NCI-H345 (cell line): ENCODE measurements at places on chromosomes 5 and 9.

- DNase-seq, result no peak
These were observed 16.9 kb upstream of the TRIM14 start for GRCh38 chr9:98135938-98136337.

DNA sequence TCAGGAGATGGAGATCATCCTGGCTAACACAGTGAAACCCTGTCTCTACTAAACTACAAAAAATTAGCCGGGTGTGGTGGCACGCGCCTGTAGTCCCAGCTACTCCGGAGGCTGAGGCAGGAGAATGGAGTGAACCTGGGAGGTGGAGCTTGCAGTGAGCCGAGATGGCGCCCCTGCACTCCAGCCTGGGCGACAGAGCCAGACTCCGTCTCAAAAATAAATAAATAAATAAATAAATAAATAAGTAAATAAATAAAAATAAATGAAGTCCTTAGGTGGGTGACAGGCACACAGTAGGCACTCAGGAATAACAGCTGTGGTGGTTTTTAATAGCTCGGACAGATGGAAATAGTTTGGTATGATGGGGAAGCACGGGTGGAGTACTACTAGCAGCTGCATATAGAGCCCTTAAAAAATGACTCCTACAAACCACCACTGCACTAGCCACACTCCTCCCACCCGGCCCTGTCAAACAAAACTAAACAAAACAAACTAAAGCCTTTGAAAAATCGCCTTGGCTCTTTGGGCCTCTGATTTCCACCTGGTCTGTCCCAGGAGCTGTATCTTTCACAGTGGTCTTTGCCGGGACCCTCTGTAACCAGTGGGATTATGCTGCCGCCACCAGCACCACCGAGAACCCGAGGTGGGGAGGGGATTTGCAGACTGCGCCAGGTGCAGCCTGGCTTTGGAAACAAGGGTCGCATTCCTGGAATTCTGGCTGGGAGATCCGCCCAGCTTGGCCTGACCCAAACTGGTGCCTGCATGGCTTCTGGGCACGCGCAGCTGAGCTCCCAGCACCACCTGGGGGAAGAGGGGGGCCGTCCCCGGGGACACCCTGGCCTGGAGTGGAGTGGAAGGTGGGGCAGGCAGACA lies 5.1 kb upstream of the WDR5 start:
- peak; percentile 63 for DNase-seq

GRCh38 chr5:100846772-100847171 lies 56.3 kb downstream of the ST8SIA4 start:
- DNase-seq, result no peak

- DNase-seq, result no peak
These were observed 13.7 kb downstream of the SYK start for GRCh38 chr9:90815183-90815943.

DNA sequence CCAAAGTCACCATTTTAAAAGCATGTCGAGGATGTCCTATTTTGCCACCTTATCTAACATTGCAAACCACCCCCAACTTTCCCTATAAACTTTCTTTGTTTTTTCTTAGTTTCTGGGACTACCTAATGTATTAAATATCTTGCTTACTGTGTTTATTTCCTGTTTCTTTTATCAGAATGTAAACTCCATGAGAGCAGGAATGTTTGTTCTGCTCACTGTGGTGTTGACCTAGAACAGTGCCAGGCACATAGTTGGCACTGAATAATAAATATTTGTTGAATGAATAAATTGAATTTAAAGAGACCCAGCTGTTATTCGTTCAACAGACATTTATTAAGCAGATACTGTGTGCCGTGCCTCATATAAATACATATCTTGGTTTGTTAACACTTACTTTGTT lies 35.2 kb downstream of the MACIR start:
- DNase-seq, result no peak

DNA sequence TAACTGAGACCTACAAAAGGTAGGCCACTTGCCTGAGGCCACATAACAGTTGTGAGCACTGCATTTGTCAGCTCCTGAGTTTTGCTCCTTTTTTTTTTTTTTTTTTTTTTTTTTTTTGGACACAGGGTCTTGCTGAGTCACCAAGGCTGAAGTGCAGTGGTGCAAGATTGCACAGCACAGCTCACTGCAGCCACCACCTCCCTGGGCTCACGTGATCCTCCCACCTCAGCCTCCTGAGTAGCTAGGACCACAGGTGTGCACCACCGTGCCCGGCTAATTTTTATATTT lies 37.1 kb downstream of the LAMC3 start:
- DNase-seq, result no peak

DNA sequence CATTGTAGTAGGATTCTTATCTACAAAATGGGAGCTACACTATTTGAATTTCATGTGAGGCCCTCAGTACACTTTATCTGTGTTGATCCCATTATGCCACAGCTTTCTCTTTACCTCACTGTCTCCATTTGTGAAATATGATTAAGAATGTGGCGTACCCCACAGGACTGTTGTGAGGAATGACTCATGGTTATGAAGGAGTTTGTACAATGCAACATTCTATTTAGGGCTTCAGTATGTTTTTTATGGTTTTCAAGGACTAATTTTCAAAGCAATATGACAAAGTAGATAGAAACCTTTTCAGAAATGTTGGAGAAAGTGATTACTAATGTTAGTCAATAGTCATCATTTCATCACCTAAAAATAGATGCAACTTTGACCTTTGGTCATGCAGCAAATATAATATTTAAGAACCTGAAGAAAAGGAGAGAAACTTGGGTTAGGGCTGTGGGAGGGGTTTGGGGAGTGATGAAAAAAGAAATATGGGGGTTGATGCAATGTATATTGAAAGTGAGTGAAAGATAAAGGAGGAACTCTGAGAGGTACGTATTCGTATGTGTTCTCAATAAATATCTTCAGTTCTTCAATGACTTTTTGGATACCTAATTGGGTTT lies 53.7 kb upstream of the PIP5K1B start:
- no peak for DNase-seq

DNA sequence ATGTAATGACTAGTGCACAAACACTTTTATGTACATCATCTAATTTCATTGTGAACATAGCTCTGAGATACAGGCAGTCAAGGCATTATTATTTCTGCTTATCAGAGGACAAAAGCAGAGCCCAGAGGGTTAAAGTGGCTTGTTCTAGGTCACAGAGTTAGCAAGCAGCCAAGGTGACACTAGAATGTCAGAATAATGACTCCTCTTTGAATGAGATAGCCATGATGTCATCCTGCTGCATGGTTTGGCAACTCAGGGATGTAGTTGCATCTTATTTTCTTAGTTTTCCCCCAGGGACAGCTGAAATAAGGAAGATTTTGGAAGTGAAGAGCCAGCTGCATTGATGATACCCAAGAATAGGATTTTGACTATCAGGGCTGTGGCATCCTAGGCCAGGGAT lies 54.4 kb downstream of the KCNV2 start:
- DNase-seq, result no peak

DNA sequence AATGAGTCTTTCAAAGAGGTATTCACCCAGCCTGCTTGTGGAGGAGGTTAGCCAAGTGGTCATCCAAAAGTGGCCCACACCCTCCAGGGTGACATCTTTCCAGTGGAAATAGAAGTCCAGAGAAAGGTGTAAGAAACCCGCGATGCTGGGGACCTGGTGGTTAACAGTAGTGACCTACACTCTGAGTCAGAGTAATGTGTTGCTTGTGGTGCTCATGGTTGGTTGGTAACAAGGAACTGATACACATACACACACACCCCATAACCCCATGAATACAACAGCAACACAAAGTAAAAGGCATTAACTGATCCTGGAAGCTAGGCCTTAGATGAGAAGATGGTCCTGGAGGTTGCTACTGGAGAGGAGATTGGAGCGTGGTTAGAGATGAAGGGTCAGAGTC lies 26.9 kb downstream of the MRPS30 start:
- DNase-seq, result no peak

DNA sequence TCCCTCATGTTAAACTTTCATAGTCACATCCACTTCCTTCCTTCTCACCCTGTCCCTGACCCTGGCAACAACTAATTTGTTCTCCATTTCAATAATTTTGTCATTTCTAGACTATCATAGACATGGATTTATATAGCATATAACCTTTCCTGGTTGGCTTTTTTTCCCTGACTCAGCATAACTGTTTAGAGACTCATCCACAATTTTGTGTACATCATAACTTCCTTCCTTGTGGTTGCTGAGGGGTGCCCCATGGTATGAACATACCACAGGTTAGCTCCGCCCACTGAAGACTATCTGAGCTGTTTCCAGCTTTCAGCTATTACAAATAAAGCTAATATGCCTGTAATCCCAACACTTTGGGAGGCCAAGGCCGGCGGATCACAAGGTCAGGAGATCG lies 137.3 kb downstream of the PHF2 start:
- DNase-seq, result no peak

DNA sequence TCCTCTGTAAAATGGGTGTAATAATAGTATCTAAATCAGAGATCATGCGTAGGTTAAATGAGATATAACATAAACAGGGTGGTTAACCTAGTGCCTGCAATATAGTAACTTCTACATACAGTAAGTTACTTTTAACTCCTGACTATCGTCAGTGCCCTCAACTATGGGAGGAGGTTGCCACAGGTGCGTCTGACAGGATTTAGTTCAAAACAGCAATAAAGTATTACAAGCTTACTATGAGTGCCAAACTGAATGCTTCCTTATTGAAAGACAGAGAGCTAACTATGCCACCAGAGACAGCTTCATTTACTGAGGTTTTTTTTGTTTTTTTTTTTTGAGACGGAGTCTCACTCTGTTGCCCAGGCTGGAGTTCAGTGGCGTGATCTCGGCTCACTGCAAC lies 209.0 kb downstream of the ADAMTSL1 start:
- DNase-seq, result no peak

DNA sequence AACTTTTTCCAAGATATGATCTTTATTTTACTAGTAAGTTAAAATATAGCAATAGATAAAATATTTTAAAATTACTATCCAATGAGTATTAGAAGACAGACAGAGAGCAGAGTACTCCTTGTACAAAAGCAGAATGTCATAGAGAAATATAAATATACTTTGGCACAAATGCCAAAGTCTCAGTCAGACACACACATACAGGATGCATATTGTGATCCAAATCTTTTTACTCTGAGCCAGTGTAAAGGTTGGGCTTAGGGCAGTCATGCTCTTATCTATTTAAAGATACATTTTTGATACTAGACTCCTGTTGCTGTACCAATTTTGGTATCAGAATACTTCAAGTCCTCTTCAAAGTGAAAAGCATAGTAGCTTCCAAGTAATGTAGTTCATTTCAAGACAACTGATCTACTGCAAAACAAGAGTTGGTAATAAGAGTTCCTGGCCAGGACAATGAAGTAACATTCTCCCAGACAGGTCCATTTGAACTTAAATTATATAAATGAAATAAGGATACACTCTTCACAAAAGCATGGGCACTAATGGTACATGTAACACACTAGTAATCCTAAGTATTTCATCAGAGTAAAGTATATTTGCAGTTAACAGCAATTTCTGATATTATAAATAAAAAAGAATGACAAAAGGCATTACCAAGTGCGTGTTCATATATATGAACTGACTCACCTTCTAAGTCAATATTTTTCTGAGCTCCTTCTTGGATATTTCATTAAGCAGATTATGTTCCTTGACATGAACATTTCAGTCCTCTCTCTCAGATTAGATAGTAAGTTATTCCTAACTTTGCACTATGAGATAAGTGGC lies 10.5 kb downstream of the PFDN1 start:
- no peak for DNase-seq

- DNase-seq, result no peak
These were observed 75.2 kb downstream of the NTRK2 start for GRCh38 chr9:84744726-84745125.

DNA sequence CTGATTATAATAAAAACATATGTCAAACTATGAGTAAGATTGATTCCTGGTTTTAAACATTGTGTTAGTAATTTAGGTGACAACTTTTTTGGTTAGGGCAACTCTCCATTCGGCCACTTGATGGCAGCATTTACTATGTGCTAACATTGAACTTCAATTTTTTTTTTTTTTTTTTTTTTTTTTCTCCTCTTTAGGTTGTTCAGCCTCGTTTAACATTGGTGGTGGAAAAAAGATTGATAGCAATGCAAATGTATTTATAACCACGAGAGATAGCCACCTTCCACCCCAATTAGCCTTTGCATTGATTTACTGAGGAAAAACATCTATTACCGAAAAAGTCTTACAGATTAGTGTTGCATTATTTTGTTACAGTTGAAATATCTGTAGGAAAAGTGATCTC lies 159.1 kb downstream of the CSNK1G3 start:
- peak; percentile 54 for DNase-seq

DNA sequence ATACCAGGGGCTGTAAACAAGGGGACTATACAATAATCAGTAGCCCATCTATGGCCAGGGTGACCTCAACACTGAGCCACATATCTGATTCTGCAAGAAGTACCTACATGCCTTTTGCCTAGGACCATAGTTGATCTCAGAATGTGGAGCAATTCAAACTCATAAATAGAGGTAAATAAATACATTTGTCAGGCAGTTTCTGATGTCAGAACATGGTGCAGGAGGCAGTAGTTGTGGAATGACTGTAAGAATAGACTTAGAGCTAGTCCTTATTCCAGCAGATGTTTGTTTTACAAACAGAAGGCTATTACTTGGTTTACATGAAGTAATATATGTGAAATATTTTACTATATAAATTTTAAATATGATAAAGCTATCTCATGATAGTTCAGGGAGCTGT lies 330.7 kb upstream of the DAB2 start:
- DNase-seq, result no peak

DNA sequence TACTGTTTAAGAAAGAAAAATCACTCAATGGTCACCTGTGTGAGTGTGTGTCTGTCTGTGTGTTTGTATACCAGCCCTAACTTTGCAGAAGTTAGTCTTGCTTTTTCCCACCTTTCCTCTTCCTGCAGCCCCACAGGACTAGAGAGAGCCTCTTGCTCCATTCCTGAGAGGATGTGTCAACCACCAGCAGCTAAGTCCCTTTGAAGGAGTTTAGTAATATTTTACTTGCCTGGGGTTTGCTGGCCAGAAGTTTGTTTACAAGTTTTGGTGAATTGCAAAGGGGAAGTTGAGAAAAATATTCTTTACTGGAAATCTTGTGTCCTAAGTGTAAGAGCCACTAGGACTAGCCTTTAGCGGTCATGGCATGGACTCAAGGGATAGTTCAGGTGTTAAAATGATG lies 316.2 kb downstream of the BRINP1 start:
- no peak for DNase-seq

- DNase-seq, result no peak
These were observed 5.8 kb upstream of the C5orf52 start for GRCh38 chr5:157665467-157666070.

- DNase-seq, result no peak
These were observed 8.3 kb upstream of the WDR5 start for GRCh38 chr9:134127616-134128015.

GRCh38 chr5:79235261-79235633 lies 684 bp upstream of the JMY start:
- no peak for DNase-seq

GRCh38 chr9:133396952-133397351 lies 20.8 kb downstream of the STKLD1 start:
- DNase-seq, result no peak

- DNase-seq, result no peak
These were observed 244.4 kb downstream of the MAST4 start for GRCh38 chr5:66840511-66841013.

DNA sequence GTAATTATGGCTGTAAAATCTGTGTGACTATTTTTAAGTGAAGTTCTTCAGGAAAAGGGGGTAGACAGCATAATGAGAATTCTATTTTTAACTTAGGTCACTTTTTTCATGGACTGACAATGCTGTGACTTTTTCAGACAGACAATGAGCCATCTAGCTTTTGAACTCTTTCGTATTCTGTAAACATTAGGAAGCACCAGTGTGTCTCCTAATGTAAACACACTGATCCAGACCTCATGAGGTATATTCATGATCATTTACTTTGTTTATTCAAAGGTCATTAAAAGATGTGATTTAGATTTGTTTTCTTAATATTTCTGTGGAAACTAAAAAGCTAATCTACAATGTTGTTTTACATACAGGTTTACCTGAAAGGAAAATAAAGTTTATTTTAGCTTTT lies 352.6 kb downstream of the ADGRV1 start:
- DNase-seq, result peak; percentile 50
